ENCODE measurements at places on chromosomes 1 and 21.

DNA sequence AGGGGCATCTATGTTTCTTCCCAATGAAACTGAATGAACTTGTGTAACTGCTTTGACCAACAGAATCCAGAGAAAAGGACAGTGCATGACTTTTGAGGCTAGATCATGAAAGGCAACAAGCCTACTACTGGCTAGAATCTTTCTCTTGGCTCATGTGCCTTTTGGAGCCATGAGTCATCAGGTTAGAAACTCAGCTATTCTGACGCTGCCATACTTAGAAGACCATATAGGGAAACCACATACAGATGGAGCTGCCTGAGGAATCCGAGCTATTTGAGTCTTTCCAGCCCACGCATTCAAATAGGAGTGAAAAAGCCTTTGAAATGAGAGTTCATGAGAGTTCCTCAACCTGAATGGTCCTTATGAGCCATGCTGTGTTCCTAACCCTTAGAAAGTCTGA, 738.5 kb upstream of the CHRM3 start:
- DNase-seq, result peak; percentile 70

DNA sequence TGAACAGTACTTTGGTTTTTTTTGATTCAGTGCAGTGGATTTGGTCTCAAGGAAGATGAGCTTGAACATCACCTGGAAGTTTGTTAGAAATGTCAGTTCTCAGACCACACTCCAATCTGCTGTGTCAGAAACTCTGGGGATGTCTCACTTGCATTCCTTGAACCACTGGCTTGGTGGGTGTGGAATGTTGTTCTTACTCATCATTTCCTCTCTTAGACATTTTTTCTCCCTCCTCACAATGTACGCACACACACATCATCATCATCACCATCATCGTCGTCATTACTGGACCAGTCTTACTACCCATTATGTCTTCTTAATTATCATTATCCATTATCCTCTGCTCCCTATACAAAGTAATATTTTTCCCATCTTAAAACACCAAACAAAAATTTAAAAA, 91.9 kb upstream of the KCNK2 start:
- no peak for DNase-seq

DNA sequence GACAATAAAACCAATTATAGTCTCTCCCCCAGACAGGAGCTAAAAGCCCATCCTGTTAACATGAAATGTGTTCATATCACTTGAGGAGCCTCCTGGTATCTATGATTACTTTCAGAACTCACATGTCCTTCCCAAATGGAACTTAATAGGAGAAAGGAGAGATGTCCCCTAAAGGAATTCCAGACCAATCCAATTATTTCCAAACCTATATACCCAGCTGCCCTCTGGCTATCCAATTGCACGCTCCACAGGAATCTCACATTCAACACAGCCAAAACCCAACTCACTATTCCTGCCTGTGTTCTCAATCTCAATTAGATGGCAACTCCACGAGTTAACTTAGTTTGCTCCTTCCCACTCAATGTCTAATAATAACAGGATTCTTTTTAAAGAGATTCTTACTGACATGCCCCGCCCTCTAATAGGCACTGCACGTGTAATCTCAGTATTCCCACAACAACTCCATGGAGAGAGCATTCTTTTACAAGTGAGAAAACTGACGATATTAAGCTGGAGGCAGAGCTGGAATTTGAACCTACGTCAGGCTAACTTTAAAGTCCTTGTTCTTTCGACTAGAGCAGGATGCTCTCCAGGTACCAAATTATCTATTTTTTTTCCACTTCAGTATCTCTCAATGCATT, 59.1 kb upstream of the SEC16B start:
- DNase-seq, result no peak

- DNase-seq, result no peak
Observed at GRCh38 chr1:199161319-199161680, 522.5 kb downstream of the PTPRC start.

DNA sequence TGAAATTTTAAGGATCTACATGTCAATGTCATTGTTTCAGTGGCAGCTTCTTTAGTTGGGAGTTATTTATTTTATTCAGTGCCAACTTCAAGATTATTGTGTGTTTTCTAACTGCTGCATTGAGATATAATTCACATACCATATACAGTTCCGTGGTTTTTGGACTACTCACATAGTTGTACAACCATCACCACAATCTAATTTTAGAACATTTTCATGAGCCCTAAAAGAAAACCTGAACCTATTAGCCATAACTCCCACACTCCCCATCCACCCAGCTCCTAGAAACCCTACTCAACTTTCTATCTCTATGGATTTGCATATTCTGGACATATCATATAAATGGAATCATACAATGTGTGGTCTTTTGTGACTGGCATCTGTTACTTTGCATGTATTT, 220.0 kb downstream of the LRRC40 start:
- DNase-seq, result no peak

DNA sequence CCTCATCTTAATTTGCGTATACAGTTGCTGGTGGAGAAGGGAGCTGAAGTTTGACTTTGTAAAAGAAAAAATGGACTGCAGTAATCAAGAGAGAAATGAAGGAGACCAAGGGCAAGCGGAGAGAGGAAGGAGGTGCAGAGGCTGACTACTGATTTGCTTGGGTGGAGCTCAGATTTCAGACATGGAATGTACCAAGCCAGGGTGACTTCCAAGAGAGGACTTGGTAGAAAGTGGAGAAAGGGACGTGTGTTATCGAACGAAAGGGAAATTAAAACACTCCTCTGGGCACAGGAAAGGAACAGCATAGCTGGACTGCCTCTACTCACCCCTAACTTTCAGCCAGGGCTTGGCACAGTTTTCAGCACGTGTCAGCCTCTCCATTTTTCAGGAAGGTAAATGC, 15.1 kb upstream of the HEATR1 start:
- DNase-seq, result no peak

Measured in hepatocyte (in vitro differentiated cells).